ENCODE measurements at places on chromosomes 2 and 18.

- peak; percentile 39 for DNase-seq
These were observed 57.0 kb downstream of the CCDC150 start for GRCh38 chr2:196696423-196697079.

DNA sequence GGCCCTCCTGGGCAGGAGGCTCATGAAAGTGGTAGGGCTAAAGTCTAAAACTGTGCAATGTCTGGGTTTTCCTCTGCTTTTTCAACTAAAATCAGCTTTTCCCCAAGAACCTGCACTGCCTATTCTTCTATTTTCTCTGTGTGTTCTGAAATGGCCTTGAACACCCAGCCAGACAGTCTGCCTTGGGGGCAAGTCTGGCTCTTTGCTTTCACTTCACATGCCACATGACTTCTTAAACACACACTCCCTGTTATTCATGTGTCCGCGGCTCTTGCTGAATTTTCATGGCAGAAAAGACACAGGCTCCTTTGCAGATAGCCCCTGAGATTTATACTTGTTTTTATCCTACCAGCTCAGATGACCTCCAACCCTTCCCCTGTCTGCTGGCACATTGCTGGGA lies 10.6 kb upstream of the RPIA start:
- no peak for DNase-seq

DNA sequence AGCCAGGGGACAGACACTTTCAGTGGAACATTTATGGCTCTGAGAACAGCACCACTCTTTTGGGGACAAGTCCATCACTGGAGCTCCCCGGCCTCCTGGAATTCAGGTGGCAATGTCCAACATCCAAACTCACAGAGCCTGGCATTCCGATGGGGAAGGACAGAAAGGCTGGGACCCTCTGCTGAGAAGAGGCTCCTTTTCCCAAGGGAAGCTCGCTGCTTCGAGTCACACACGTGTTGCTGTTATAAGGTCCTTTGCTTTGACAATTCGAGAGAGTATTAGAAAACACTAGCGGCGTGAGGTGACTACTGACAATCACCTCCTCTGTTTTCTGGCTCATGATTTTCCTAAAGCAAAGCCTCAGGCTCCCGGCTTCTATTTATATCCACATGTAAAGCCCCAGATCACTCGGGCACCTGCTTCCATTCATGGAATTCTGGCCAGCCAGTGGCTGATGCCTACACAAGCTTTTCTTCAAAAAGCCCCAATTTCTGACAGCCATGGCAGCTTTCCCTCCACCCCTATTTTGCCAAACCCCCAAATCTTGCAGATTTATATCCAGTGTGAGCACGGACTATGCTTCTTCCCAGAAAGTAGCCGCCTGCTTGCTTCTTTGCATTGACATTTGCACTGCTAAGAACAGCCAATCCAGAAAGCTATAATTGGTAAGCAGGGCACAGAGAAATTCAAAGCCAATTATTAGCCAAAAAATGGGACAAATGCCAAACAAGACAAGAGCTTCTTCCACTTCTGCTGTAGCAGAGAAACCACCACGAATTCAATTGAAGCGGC lies 67.3 kb downstream of the NDUFA10 start:
- DNase-seq = no peak

- DNase-seq = peak; percentile 84
These were observed at the start of gene CCT4 for GRCh38 chr2:61888267-61889055. Gene CCT4, minus strand, starts transcription at chr2:61888656. Its CDS starts 149 bp downstream, at chr2:61888507.

DNA sequence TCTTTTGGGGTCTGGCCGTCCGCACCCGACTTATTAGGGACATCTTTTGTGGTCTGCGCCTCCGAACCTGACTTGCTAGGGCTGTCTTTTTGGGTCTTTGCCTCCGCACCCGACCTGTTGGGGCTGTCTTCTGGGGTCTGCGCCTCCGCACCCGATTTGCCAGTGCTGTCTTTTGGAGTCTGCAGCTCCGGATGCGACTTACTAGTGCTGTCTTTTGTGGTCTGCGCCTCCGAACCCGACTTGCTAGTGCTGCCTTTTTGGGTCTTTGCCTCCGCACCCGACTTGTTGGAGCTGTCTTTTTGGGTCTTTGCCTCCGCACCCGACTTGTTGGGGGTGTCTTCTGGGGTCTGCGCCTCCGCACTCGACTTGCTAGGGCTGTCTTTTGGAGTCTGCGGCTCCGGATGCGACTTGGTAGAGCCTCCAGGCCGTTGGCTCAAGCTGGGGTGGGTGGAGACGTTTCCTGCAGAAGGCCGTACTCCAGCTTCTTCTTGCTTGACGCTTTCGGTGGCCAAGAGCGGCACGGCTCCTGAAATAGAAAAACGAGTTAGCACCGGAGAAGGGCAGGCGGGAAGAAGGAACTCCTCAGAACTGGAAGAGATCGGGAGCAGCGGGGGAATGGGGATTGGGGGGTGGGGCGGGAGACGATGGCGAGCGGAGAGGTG lies 498 bp downstream of the TGOLN2 start:
- DNase-seq = peak; percentile 43

GRCh38 chr18:26700728-26701127 lies 152.4 kb upstream of the KCTD1 start:
- DNase-seq = no peak

DNA sequence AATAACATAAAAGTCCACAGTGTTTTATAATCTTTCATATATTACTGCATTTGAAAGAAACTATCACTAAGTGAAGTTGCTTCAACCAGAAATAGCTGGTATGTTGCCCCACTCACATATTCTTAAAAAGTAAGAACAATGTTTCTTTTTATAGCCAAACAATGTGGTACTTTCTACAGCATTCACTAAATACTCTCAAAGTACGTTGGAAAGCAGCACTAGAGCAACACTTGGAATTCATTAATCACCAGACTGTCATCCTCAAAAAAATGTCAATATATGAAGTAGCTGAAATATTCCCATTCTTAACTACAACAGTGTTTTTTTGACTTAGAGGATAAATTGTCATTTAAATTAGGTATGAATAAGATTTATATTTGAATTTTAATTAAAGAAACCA lies 32.8 kb downstream of the COBLL1 start:
- DNase-seq = no peak

DNA sequence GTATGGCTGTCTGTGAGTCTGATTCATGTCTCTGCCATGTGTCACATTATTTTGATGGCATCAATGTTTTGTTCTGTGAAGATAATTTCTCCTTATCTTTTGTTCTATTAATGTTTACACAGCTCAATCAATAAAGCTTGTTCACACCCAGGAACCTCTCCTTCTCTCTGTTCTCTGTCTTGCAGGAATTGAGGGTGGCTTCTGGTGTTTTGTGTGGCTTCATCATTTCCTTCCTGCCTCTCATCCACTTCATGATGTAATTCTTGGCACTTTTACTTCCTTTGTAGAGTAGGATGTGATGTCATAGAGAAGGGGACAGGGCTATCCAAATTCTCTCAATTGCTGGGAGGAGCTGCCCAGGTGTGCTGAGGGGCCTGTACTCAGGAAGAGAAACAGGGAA lies 27.2 kb downstream of the ASXL3 start:
- peak; percentile 67 for DNase-seq

GRCh38 chr18:47397671-47398319 lies 146.3 kb upstream of the SKOR2 start:
- DNase-seq = peak; percentile 40

- no peak for DNase-seq
These were observed 3.2 kb downstream of the NMUR1 start for GRCh38 chr2:231527091-231527395.

DNA sequence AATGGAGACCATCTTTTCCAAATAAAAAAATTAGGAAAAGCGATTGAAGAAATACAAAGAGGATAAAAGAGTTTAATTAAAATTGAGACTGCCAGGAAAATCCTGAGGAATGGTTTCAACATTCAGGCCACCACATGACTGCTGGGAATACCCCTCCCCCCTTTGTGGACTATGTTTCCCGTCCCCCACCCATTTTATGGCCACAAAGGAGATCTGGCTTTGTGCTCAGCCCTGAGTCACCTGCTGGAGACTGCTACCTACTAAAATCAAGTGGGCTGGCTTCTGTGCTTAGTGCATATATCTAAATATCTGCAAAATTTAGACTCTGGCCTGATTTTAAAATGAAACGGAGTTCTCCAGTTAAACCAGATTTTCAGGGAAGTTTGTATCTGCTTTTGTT lies 10.1 kb downstream of the RND3 start:
- no peak for DNase-seq

- DNase-seq = peak; percentile 76
These were observed 71.2 kb upstream of the STPG4 start for GRCh38 chr2:47226132-47226922.

- peak; percentile 3 for DNase-seq
These were observed 125.6 kb downstream of the GRB14 start for GRCh38 chr2:164495491-164496223.

- DNase-seq = no peak
These were observed 94.5 kb upstream of the FN1 start for GRCh38 chr2:215530191-215530968.

DNA sequence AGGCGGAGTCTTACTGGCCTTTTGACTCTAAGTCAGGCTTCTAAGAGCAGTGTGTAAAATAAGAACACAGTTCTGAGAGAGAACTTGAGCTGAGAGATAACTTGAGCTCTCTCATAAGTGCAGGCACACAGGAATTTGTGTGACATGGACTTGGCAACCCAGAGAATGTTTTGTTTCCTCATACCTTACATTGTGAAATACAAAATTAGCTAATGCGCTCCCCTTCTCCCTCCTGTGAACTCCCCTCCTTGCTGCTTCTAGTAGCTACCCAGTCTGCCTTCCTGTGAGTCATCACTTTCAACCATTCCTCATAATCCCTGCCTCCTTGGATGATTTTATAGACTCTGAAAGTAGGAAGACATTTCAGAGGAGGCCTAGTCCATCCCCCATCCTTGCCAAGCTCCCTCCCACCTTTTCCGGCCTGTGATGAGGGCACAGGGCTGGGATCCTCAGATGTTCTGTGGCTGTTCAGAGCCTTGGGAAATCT lies 22.6 kb downstream of the FER1L5 start:
- DNase-seq = no peak

GRCh38 chr18:54859667-54860421 lies 31.6 kb downstream of the RAB27B start:
- DNase-seq = peak; percentile 12

GRCh38 chr2:151403914-151404313 lies 5.8 kb upstream of the RIF1 start:
- no peak for DNase-seq

- no peak for DNase-seq
These were observed 3.9 kb upstream of the MGAT4A start for GRCh38 chr2:98734823-98735260.

- DNase-seq = no peak
These were observed 46.3 kb downstream of the RTN4 start for GRCh38 chr2:55003706-55004639.

GRCh38 chr2:105383432-105384166 lies 15.3 kb downstream of the FHL2 start:
- no peak for DNase-seq

DNA sequence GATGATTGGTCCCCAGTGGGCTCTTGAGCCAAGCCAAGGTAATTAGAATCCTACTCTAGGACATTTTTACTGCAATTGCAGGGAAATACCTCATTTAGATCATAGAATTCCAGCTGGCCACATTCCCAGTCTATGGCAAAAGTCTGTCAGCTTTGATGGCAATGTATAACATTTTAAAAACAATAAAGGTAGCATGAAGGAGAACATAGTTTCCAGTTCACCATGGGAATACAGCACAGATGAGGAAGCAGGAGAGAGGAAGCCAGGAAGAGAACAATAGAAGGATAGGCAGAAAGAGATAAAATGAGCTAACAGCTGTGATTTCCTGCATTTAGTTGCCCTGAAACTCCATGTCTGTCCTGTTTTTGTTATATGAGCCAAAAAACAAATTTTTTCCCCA lies 897.3 kb upstream of the DDX18 start:
- no peak for DNase-seq

DNA sequence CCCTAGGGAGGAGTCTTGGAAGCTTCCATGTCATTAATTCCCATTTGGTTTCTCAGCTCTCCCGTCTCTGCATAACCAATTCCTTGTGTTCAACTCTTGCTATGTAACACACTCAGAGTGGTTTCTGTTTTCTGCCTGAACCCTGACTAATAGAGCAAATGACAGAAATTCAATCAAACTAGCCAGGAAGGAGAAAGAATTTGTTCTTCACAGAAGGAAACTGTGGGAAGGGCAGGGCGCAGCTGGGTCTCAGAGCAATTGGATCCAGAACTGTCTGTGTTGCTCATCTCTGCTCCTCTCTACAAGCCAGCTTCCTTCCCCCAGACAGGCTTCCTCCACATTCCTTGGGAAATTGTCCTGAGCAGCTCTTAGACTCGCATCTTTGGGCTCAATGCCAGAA lies 269.8 kb downstream of the TNS1 start:
- no peak for DNase-seq

GRCh38 chr2:36589230-36589630 lies 8.7 kb downstream of the FEZ2 start:
- DNase-seq = no peak

DNA sequence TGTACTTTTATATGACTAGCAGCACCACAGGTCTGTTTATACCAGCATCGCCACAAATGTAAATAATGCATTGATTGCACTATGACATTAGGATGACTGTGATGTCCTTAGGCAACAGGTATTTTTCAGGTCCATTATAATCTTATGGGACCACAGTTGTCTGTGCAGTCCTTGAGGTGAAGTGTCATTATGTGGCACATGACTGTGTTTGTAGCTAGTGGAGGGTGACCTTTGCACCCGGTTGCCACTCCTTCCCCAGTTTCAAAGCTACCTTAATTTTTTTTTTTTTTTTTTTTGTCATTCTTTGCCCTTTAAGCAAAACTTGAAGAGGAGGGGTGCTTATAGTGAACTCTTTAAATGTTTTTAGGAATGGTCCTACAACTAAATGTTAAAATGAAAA lies 386.4 kb downstream of the THSD7B start:
- DNase-seq = no peak

DNA sequence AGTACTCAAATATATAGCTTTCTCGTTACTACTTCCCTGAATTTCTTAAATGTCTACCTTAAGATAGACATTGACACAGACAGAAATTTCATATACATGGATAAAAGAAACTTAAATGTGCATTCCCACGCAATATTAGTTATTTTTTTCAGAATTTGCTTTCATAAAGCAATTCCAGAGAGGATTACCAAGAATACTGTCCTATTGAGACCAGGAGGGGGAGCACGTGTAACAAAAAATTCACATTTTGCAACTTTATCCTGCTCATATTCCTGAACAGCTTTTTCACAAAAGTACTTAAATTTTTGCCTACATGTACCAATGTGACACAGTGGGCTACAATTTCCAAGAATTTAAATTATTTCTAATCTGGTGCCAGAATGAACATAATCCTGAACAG lies 30.7 kb upstream of the ERCC3 start:
- DNase-seq = peak; percentile 6

DNA sequence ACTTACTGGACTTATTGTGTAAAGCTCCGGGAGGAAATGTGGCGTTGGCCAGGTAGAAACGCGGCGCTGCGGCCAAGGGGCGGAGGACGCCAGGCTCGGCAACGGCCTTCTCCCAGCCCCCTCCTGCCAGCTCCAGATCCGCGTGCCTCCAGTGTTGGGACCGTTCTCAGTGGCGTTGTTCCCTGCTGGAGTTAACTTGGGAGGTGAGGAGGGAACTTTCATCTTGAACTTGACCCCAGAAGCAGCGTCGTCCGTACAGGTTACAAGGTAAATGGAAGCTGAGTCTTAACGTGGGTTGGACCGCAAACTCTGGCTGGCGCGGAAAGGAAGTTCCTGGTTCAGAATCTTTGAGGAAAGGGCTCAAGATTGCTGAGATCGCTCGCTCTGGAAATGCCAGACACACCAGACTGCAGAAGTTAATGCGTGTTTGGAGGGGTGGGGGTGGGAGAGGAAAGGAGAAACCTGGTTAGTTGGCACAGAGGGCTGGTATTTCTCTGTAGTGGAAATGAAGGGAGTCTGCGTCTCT lies 1.3 kb downstream of the TANC1 start:
- DNase-seq = no peak

- peak; percentile 98 for DNase-seq
These were observed 154.7 kb upstream of the DOK6 start for GRCh38 chr18:69246027-69246426.

Measured in NCI-H146 (cell line).